ENCODE measurements at places on chromosomes 7 and 10.

DNA sequence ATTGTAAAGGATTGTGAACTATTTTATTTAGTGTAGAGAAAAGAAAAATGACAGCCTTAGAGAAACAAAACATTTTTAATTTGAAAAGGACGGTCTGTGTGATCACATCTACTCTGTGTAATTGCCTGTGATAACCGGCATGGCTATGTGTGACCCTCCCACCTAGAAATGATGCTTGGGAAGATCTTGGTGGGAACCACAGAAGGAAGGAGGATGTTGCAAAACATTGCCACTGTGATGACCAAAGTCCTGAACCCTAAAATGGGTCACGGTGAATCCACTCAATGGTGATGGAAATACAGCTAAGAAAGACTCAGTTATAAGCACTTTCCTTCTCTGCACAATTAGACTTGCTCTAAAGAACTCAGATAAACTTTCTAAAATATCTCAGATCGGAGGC lies 221.3 kb upstream of the FRMD4A start:
- DNase-seq: no peak

DNA sequence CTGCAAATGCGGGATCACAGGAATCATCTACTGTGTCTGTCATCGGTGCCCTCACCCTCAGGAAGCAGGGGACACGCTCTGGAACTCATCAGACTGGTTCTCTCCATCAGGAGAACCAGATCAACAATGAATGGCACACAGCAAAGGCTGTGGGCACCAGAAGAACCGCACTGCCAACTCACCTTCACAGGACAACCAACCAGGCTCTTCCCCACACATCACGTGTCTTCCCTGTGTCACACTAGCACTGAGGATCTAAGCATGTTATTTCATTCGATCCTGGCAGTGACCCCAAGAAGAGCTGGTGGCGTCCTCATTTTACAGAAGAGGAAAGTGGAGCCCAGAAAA lies 106.1 kb downstream of the TNS3 start:
- no peak for DNase-seq

GRCh38 chr10:16439295-16439694 lies 2.5 kb downstream of the PTER start:
- no peak for DNase-seq

- no peak for DNase-seq
Measured at GRCh38 chr7:111516612-111517011, 45.7 kb downstream of the IMMP2L start.

DNA sequence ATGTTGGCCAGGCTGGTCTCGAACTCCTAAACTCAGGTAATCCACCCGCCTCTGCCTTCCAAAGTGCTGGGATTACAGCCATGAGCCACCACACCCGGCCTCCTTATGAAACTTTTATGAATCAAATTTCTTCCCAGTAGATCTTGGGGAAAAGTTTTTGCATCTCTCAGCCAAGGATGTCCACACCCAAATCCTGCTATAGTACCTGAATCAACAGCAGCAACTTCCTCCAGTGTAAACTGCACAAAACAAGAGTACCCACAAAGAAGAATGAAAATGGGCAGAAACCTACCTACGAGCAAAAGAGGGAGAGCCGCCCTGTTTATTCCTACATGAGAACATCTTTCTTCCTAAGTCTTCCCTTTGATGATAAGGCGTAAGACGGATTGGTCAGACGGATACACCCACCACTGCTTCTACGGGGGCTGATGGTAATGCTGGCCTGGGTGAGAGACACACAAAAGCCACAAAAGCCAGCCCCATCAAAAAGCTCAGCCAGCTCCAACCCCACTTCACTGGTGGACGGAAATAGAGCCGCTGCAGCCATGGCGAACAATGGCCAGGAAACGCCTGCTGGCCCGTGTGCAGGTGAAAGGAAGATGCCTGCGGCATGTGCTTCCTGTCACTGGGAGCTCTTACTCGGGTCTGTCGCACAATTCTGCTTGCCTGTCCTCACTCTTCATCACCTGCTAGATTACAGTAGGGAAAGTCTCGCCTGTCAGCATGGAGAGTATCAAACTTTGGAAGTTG lies 10.4 kb downstream of the JCAD start:
- DNase-seq: no peak

GRCh38 chr10:103765981-103766380 lies 89.4 kb downstream of the SH3PXD2A start:
- DNase-seq: peak; percentile 64

GRCh38 chr10:52573347-52573746 lies 199.2 kb downstream of the MBL2 start:
- no peak for DNase-seq

DNA sequence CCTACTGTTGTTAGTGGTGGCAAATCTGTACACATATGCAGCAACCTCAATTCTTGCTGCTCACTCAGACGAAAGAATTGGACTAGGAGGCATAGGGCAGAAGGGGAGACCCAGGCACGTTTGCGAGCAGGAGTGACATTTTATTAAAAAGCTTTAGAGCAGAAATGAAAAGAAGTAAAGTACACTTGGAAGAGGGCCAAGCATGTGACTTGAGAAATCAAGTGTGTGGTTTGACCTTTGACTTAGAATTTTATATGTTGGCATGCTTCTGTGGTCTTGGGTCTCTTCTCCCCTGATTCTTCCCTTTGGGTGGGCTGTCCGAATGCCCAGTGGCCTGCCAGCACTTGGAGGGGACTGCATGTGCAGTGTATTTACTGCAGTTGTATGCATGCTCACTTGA lies 205.5 kb upstream of the SEMA3D start:
- DNase-seq: no peak

- no peak for DNase-seq
Measured at GRCh38 chr10:31314256-31315150, 4.5 kb upstream of the ZEB1 start.

GRCh38 chr10:35635576-35635975 lies 6.5 kb downstream of the FZD8 start:
- peak; percentile 25 for DNase-seq

DNA sequence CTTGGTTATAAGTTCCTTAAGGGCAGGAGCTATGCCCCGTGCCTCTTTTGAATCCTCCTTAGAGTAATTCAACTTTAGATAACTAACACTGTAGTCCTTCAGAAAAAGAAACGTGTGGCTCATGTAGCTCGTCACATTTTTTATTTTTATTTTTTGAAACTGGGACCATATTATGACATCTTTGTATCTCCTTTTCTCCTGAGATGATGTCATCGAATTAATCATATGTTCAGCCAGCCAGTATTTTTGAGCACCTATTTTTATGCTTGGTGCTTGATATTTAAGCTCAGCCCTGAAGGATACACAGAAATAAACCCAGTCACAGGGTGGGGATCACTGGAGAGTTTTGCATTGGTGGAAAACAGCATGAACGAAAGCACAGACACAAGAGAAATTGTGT lies 22.6 kb upstream of the CELF2 start:
- no peak for DNase-seq

DNA sequence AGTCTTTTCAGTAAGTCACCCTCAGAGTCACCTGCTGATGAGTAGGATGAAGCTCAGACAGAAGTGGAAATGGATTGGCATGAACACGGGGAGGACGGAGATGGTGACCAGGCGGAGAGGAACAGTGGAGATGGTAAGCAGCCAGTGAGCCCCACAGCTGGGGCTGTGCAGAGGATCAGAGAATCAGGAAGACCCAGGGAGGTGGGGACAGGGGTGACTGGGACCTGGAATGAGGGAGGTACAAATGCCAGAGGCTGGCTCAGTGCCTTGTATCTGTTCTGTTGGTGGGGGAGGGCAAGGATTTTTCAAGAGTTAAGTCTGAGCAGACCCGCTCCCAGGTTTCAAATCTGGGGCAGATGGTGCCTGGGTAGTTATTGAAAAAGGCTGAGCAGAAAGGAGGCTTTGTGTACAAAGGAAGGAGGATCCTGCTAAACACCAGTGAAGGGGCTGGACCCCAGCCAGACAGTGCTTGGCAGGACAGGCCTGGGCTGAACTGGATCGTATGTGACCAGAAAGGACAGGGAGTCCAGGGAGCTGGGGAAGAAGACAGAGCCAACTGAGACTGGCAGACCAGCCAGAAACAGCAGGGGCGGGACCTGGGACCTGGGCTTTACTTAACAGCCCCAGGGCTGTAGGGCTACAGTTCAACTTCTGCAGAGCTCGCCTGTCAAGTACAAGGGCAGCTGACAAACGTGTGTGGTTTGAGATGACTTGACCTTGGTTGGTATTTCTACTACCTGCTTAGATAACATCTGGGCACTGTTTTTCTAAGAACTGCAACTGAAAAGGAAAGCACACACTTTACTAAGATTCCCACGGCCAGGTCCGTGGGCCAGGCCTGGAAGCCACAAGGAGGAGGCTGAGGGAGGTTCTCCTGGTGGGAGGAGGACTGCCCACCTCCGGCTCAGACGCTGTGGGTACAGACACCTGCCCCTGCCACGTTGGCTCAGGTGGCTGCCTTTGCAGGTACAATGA lies 13.2 kb upstream of the FRMPD2 start:
- no peak for DNase-seq

- DNase-seq: no peak
Measured at GRCh38 chr7:105886776-105887175, 10.4 kb upstream of the ATXN7L1 start.

DNA sequence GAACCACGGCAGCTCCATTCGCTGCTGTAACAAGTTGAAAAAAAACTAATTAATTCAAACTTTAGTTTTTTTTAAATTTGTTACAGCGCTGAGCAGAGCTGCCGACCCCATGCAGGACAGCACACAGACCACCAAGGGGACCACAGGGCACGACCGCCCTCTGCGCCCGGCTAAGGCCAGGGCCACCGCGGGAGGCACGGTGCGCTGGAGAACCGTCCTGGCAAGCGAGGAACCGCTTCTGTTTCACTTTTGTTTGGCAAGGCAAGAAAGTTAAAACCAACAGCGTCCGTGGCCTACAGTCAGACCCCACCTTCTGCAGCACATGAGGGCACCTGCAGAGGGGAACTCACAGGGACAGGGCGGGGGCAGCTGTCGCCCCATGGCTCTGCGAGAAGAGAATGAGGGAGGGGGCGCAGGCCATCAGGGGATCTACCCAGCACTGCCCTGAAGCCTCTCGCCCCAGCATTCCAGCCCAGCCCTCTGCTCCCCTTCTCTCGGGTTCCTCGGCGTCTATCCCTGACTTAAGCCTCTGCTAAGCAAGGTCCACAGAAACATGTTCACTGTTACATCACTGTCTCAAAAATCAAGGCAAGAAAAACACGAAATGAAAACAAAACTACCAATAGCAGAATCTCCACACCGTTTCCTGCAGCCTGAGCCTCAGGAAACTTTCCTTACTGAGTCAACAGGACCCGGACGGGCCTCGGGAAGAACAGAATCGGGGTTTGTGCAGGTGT lies 204.4 kb downstream of the DIP2C start:
- no peak for DNase-seq

- DNase-seq: no peak
Measured at GRCh38 chr7:118060692-118061091, 123.3 kb upstream of the LSM8 start.

All from stimulated activated CD4-positive, alpha-beta T cell treated with anti-CD3 and anti-CD28 coated beads, Interleukin-1b, Interleukin-23, amount 100 ng/mL, for 48 hours (primary cell).